CD4-positive, alpha-beta T cell treated with Interleukin-4 for 1 hour (primary cell): ENCODE measurements at places on chromosomes 7 and 10.

DNA sequence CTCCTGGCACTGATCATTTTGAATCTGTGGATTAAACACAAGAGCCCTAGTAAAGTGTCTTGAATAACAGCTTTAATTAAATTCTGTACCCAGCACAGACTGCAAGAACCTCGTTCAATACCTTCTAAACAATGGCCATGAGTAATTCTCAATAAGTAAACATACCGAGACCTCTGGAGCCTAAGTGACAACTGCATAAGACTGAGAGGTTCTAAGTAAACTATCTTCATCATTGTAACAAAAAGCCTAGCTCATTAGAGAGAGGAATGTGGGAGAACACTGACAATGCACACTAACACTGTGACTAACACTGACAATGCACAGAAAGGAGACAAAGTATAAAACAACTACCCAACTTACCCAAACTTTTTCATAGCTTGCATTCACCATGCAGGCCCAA lies 117.4 kb downstream of the ELAPOR2 start:
- no peak for DNase-seq

DNA sequence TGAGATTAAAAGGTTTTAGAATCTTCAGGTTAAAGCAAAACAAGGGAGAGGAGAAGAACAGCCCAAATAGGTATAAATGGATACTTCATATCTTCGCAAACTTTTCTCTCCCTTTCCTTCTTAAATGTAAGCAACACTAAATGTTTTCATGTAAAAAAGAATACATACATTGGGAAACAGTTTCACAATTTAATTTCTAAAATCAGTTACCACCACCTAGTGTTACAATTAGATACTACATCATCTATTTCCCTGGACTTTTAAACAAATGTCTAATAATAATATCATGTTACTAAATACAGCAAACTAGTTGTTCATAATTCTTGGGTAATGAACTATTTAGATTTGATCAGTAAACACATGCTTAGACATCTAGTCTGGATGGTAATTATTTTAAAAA lies 35.8 kb downstream of the MINDY3 start:
- peak; percentile 14 for DNase-seq

GRCh38 chr10:132945894-132946255 lies 3.5 kb upstream of the CFAP46 start:
- DNase-seq: no peak

DNA sequence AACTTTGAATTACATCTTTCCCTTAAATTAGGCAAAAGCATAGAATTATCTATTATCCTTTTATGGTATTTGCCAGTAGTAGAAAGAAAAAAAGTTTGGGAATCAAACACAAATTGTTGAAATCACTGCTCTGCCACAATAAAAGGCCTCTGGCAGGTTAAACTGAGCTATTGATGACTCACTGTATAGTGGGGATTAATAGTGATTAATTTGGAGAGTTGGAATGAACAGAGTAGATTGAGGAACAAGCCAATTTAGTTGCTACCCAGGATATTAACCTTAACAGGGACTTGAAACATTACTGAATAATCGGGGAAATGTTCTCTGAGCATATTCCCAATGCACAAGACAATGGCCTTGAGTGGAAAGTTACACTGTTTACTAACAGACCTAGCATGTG lies 33.1 kb downstream of the MASTL start:
- no peak for DNase-seq

- no peak for DNase-seq
These were observed 206.5 kb upstream of the PPP2R2D start for GRCh38 chr10:131694168-131694780.

DNA sequence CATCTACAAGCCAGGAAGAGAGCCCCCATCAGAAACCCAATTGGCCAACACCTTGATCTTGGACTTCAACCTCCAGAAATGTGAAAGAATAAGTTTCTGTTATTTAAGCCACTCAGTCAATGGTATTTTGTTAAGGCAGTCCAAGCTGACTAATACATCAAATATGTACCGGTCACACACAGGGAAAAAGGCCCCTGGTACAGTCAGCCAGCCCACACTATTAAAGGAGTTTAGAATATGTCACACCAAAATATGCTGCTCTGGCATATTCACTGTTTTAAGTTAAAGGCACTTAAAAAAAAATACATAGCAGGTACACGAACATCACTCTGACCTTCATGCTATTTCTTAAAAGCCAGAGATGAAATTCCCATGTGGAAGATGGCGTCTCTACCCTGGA lies 15.2 kb upstream of the CDCA7L start:
- no peak for DNase-seq

GRCh38 chr10:69499726-69500689 lies 48.7 kb downstream of the TSPAN15 start:
- no peak for DNase-seq

- no peak for DNase-seq
These were observed 22.8 kb downstream of the ARL5B start for GRCh38 chr10:18681971-18682411.
